ENCODE measurements at places on chromosomes 3 and 15. TPM values are rescaled to one million over a fixed set of nuclear protein-coding genes. Genes with fewer than 3 reads are reported as not detected.

DNA sequence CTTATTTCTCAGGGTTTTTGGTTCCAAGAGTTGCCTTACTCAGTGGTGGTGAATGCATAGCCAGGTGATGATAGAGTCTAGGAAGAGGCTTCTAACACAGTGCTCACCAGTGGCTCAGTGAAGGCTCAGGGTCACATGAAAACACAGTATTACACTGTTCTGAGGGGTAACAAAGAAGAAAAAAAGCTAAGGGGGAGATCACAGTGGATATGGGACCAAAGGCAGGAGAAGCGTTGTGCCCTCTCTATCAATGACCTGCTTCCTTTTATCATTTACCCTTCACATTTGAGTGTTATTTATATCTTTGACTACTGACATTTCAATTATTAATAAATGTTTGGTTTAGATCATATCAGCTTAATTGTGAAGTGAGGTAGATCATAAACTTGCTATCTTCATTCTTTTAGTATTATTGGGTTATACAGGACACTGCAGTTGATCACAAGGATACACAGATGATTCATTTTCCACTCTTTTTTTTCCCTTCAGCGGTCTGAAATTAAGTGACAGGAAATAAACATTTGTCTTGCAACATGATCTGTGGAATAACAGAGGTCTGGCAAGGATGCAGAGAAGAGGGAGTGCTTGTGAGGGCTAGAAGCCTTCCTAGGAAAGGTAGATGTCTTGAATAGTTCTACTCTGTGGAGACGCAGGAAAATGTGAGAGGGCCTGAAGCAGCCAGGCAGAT lies 171.7 kb downstream of the C3orf38 start:
- no peaks in the 10 kb centered on the region for H3K27me3 ChIP-seq
- no peak for DNase-seq
- H3K27ac ChIP-seq, result no peak overlapping the region
- no peaks in the 10 kb centered on the region for H3K36me3 ChIP-seq
- H3K4me3 ChIP-seq, result no peak overlapping the region

DNA sequence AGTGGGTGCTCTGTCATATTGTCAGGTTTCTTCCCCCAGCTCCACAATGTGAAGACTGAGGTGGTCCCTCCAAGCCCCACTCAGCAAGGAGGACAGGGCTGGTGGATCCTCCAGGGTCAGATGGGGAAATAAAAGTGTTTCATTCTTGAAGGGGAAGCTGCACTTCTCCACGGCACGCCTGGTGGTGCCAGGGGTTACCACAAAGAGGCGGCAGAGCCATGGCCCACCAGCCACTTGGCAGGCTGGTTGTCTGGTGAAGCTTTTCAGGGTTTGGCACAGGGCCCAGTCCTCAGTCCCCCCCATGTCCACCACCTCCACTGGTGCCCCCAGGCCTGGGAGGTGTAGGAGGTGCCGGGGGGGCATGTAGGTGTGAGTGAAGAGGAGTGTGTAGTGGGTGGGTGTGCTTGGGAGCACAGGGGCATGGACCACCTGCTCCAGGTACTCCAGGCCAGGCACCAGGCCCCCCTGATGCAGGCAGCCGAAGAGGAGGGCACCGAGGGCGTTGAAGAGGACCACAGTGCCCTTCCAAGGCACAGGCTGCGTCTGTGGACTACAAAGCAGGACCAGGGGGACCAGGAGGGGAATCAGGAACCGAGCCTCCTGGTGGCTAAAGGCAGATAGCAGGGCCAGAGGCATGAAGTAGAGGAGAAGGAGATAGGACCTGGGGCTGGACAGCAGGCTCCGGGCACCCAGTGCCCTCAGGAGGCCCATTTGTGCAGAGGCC lies 5.0 kb upstream of the NCBP2 start:
- no peak overlapping the region for H3K4me3 ChIP-seq
- peaks cover 20% of the 10 kb centered on the region for H3K36me3 ChIP-seq
- H3K4me1 ChIP-seq, result peaks cover 18% of the 10 kb centered on the region
- H3K27me3 ChIP-seq, result no peaks in the 10 kb centered on the region
- H3K27ac ChIP-seq, result no peak overlapping the region

DNA sequence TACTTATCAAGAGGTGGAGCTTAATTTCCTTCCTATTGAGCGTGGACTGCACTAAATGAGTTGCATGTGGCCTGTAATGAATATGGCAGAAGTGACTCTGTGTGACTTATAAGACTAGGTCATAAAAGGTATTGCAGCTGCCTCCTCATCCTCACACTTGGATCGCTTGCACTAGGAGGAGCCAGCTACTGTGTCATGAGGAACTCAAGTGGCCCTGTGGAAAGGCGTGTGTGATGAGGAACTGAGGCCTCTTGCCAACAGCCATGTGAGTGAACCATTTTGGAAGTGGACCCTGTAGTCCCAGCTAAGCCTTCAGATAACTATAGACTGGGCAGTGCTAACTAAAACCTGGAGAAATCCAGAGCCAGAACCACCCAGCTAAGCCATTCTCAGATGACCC lies 7.1 kb upstream of the SLC30A4 start:
- no peaks in the 10 kb centered on the region for H3K36me3 ChIP-seq
- H3K4me3 ChIP-seq, result no peak overlapping the region
- H3K27me3 ChIP-seq, result no peaks in the 10 kb centered on the region
- H3K4me1 ChIP-seq, result no peaks in the 10 kb centered on the region

- no peak overlapping the region for H3K27ac ChIP-seq
- H3K27me3 ChIP-seq, result no peaks in the 10 kb centered on the region
- no peak for DNase-seq
- H3K36me3 ChIP-seq, result peaks cover 8% of the 10 kb centered on the region
- no peaks in the 10 kb centered on the region for H3K4me1 ChIP-seq
Observed at GRCh38 chr15:52154896-52155865, 36.0 kb downstream of the GNB5 start.

DNA sequence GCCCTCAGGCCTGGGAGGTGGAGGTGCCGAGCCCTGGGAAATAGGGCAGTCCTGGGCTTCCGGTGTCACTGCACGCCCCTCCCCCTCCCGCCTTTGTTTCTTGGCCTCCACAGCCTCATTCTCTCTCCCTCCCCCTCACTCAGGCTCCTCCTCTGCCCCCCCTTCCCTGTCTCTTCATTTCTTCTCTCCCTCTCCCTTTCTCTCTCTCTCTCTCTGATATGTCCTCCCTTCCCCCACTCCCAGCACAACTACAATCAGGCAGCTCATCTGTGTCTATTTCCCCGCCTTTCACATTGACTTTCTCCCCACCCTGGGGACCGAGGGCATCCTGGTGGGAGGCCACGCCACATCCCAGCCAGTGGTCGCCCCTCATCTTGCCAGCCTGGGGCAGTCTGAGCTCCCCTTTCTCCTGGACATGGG lies 40.2 kb downstream of the IDH2 start:
- H3K4me3 ChIP-seq, result no peak overlapping the region
- DNase-seq, result peak; percentile 52
- no peaks in the 10 kb centered on the region for H3K27me3 ChIP-seq
- no peak overlapping the region for H3K27ac ChIP-seq
- H3K36me3 ChIP-seq, result no peaks in the 10 kb centered on the region

- no peak overlapping the region for H3K4me3 ChIP-seq
- no peaks in the 10 kb centered on the region for H3K36me3 ChIP-seq
- no peak for DNase-seq
Observed at GRCh38 chr15:58434334-58434875, 2.6 kb downstream of the LIPC start.

- H3K4me1 ChIP-seq, result no peaks in the 10 kb centered on the region
- no peak overlapping the region for H3K4me3 ChIP-seq
- H3K27ac ChIP-seq, result no peak overlapping the region
- DNase-seq, result no peak
- no peaks in the 10 kb centered on the region for H3K36me3 ChIP-seq
- no peaks in the 10 kb centered on the region for H3K27me3 ChIP-seq
Observed at GRCh38 chr15:86555098-86555497, 475.4 kb downstream of the AGBL1 start.

RPL32 gene
- 852 TPM for total RNA-seq

EPHB1 gene
- 3.4 TPM for total RNA-seq

Measured in heart right ventricle (tissue), 16 donors.